Dermis microvascular lymphatic vessel endothelial cell (primary cell): ENCODE measurements at places on chromosomes 16 and 17. TPM values are rescaled to one million over a fixed set of nuclear protein-coding genes. Genes with fewer than 3 reads are reported as not detected.

DNA sequence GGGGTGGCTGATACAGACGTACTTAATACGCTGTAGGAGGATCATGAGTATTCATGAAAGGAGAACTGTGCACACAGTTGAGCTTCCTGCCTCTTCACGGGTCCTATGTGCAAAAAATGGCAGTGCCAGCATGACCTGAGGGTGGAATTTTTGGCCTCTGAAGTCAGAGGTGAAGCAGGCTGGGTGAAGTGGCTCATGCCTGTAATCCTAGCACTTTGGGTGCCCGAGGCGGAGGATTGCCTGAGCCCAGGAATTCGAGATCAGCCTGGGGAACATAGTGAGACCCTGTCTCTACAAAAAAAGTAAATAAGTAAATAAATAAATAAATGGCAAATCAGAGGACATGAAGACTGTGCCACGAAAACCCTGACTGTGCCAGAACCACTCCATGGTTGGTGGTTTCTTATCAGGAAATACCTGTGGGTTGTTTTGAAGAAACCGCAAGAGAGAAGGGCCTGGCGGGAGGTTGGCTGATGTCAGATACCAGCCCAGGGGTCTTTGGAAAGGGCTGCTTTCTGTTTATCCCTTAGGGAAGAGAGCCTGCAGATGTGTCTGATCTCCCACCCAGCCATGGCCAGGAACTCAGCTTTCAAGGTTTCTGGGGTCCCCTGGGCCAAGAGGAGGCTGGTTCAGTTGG is 3.4 kb downstream of the ASPSCR1 start:
- DNase-seq, result no peak

- no peak for DNase-seq
Observed at GRCh38 chr16:80263181-80263823, 277.5 kb upstream of the DYNLRB2 start.

DNA sequence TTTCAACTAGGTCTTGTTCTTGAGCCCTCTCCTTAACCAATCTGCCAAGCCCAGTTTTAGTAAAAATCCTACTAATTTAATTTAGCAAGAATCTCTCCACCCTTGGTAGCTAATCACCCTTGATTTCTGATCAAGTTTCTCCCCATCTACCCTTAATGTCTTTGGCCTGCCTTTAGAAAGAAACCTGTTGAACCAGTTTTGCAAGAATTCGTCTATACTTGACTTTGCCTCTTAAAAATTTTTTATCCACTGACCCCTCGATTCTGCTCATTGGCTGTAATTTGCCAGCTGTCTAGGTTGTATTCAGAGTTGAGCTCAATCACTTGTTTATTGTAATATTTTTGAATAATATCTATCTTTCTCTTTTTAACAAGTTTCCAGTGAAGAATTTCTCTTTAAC is 1138.5 kb downstream of the CDH11 start:
- no peak for DNase-seq

GRCh38 chr16:2158262-2158638 is 2.7 kb downstream of the TRAF7 start:
- DNase-seq, result no peak

DNA sequence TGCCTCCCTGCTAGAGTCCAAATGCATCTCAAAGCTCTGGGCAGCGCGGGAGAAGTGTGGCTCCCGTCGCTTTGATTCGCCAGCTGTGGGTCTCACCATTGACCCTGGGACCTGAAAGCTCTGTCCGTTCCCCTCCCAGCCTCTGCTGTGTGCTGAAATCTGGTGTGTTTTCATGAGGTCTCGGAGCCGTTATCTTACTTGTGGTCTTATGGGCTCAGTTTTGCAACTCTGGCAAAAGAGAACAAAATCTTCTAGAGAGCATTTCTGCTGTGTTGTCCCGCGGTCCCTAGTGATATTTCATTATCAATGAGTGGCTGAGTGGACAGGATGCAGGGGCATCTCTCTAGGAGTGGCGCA is 13.3 kb downstream of the CRISPLD2 start:
- DNase-seq, result no peak

- DNase-seq, result no peak
Observed at GRCh38 chr17:48719642-48720265, 2.6 kb downstream of the PRAC1 start.

GRCh38 chr17:58575511-58575910 is 61.1 kb upstream of the MTMR4 start:
- DNase-seq, result no peak

GRCh38 chr16:9300252-9300651 is 208.8 kb downstream of the HAPSTR1 start:
- DNase-seq, result no peak

DNA sequence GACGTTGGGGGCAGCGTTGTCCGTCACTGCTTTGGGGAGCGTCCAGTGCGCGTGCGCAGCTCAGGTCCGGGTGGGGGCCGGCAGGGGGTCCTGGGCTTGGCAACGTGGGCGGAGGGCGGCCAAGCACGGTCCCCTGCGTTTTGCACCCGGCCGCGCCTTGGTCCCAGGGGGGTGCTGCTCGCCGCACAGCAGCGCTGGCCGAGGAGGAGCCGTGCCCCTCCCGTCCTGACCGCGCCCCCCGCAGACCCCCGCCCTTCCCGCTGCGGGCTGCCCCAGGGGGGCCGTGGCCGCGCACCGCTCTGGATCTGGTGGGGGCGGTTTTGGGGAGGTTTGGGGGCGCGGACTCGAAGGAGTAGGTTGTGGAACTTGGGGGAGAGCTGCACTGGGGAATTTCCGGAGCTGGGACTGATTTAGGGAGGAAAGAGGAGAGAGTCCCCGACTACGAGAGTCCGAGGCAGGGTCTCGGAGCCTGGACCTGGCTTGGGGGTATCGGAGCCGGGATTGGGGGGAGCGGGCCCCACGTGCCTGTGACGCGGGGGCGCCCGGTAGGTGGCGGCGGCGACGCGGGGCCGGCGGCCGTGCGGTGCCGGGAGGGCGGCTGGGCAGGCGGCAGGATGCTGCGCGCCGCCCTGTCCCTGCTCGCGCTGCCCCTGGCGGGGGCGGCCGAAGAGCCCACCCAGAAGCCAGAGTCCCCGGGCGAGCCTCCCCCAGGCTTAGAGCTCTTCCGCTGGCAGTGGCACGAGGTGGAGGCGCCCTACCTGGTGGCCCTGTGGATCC is at the start of gene SLC9A5:
Gene SLC9A5, plus strand, starts transcription at position 579 of the 777 bp plus-strand sequence. Its CDS starts 36 bp downstream, at position 615.
- DNase-seq, result no peak

DNA sequence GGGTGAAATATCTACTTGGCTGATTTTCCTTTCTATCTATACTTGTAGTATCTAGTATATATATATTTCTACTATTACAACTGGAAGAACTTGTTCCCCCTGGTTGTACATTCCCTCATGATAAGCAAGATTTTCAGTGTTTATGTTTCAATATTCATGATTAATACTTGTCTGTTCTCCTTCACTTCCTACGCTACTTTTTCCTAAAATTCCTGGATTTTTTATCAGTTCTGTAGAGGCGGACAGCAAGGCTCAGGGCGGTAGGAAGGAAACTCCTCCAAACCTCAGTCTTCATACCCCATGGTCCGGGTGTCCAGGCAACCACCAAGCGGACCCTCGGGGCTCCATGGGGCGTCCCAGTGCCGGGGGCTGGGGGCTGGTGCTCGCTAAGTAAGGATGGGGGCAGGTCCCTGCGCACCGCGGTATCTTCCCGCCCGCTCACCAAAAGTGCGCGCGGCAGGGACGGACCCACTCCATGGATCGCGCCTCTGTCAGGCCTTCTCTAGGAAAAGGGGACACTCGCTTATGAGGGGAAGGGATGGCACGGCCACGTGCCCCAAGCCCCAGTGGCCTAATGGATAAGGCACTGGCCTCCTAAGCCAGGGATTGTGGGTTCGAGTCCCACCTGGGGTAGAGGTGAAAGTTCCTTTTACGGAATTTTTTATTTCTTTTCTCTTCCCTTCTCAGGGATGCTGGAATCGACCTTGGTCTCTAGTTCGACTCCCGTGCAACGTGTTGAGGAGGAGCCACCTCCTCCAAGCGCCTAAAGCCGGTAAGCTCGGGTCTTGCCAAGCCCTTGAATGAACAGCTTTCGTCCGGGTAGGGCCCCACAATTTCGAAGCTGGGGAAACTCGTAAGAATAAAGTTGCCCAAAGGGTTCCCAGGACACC is 13.2 kb downstream of the ATP5PD start:
- peak; percentile 83 for DNase-seq

GRCh38 chr16:23874613-23875294 is 39.0 kb downstream of the PRKCB start:
- no peak for DNase-seq

PDK2 gene
- total RNA-seq, result 8.0 and 20.5 TPM in 2 replicates

ITGA3 gene
- 104 and 118 TPM in 2 replicates for total RNA-seq

LITAFD gene
- total RNA-seq, result not detected in 2 replicates

TMEM98 gene
- total RNA-seq, result 56.6 and 138 TPM in 2 replicates

EFNB3 gene
- 0.13 and 1.1 TPM in 2 replicates for total RNA-seq

EPOP gene
- 0.76 and 0.90 TPM in 2 replicates for total RNA-seq

ABCA9 gene
- total RNA-seq, result 0.26 and 1.4 TPM in 2 replicates

CORO1A gene
- total RNA-seq, result 1.1 and 2.4 TPM in 2 replicates

OR1F1 gene
- not detected in 2 replicates for total RNA-seq

KLHL10 gene
- under 0.01 and 0.13 TPM in 2 replicates for total RNA-seq
